ENCODE measurements at places on chromosomes 12 and 14. TPM values are rescaled to one million over a fixed set of nuclear protein-coding genes. Genes with fewer than 3 reads are reported as not detected.

Gene SOX5
- 1.1 TPM for total RNA-seq

Gene RNASE2
- total RNA-seq: not detected

Gene ALX1
- total RNA-seq: not detected

Gene INSM2
- total RNA-seq: under 0.01 TPM

Gene KLRC4
- total RNA-seq: 1.2 TPM

Gene TMEM52B
- 1.5 TPM for total RNA-seq

Gene A2ML1
- total RNA-seq: 399 TPM

Gene KRT83
- not detected for total RNA-seq

Gene CYP46A1
- 0.87 TPM for total RNA-seq

Gene BDKRB2
- total RNA-seq: 2.4 TPM

Gene TC2N
- 5.9 TPM for total RNA-seq

All from placental epithelial cell (primary cell).